ENCODE measurements at places on chromosomes 5 and 9.

GRCh38 chr9:121686930-121687541 is 35.6 kb downstream of the DAB2IP start:
- peak; percentile 68 for DNase-seq

DNA sequence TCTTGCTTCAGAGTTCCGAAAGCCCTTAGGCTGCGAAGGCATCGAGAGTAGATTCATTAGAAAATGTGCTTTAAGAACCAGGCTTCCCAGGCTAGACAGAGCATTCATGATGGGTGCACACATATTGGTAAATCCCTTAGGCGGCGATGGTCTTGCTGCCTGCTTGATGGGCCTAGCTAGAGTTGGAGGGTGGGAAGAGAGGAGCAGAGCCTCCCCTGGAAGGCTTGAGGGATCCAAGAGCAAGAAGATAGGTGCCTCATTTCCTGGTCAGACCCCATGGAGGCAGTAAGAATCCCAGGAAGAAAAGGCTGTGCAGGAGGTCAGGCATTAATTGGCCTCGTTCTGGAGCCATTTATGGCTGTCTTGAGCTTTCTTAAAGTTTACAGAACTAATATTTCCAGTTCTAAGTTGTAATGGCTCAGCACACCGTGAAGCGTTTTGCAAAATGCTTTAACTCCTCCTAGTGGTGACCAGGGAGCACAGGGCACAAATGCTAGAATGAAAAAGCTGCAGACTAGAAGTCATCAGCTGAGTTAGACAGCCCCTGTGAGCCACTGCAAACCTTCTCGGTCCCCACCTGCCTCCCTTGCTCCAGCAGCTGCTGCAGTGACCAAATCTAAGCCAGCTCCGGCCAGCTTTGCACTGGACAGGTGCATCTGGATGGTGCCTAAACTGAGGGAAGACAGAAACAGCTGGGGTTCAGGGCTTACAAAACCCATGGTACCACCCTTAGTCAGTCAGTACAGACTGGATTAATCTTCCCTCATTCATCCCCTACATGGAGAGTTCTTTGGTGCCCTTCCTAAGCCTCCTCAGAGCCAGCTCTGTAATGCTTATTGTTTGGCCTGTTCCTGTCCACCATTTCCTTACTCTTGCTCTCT is 14.7 kb downstream of the SLC45A2 start:
- peak; percentile 72 for DNase-seq

DNA sequence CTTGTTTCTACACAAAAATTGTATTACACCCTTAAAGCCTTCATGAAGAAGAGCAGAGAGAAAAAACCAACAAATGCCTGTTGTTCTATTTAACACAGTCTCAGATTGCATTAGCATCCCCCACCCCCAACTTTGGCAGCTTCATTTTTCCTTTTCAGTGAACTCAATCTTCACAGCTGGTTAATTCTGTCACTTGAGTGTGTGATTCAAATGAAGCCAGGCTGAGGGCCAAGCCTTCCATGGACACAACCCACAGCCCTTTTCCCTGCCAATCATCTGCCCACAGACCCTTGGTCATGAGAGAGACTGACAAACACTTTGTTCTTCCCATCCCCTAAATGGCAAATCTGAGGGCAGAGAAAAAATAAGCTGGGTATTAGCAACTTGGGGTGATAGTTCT is 217.5 kb upstream of the NMUR2 start:
- no peak for DNase-seq

DNA sequence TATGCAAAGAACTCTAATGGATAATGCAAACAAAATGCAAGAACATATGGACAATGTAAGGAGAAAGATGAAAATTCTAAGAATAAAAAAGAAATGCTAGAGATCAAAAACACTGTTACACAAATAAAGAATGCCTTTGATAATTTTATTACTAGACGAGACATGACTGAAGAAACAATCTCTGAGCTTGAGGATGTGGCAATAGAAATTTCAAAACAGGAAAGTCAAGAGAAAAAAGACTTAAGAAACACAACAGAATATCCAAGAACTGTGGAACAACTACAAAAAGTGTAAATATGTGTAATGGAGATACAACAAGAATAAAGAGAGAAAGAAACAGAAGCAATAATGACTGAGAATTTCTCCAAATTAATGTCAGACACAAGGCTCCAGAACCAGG is 140.5 kb upstream of the ACOT12 start:
- DNase-seq, result no peak

- no peak for DNase-seq
Measured at GRCh38 chr5:137613554-137614265, 114.6 kb upstream of the SPOCK1 start.
